ENCODE measurements at places on chromosomes 2 and 18.
A peak's percentile ranks its signal among the peaks of the same experiment; 100 is the strongest.

DNA sequence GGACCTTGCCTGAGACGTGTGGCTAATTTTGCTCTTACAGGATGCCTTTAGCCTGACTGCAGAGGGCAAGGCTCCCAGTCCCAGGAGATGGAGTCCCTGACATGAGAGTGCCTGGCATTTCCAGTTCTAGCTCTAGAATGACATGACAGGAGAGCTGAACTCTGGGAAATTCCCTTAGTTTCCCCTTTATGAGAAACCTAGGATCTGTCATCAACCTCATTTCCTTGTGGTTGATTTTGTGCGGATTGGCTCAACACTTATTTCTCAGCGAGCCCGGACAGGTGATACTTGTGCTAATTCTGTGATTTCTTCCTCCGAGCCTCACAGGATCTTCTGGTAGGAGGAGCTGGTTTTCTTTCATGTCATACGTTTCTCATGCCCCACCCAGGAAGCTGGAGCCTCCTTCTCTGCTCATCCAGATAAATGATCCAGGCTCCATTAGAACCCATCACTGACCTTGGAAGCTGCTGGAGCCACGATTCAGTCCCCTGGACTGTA lies at the start of gene IL36G:
Gene IL36G, plus strand, starts transcription at position 448 of the 498 bp plus-strand sequence. CDS start 633 bp downstream, outside the sequence.
- DNase-seq: peak; percentile 93

DNA sequence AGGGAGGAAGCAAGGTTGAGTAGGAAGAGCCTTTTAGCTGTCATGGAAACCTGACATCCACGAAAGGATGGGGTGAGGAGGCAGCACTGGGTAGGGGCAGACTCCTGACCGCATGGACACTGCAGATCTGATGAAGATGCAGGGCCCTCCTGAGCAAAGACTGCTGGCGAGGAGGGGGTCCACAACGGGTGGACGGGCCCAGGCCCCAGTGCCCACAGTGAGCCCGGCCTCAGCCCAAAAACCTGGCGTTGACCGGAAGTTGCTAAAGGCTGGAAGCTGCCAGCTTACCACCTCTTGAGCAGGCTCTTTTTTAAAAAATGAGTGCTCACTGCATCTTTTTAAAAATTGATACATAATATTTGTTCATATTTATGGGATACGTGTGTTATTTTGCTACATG lies 247.3 kb downstream of the SH3BP4 start:
- DNase-seq: no peak

DNA sequence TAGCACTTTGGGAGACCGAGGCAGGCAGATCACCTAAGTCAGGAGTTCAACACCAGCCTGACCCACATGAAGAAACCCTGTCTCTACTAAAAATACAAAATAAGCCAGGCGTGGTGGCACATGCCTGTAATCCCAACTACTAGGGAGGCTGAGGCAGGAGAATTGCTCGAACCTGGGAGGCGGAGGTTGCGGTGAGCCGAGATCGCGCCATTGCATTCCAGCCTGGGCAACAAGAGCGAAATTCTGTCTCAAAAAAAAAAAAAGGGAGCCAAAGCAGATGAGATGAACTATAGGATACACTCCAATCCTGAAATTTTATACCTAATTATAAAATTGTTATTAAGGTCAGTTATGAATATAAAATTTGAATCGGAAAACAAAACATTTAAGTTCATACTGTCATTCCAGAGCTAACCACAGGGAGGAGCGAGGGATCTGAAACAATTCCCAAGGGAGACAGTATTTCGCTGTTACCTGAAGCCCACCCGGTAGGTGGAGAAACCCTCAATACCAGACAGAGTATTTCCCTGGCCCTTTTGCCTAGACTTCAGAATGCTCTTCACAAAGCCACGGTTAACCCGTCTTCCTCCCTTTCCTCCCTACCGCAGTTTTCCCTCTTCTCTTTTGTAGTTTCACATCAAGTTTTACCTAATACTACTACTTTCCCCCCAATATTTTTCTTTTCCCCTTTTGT lies 1.4 kb downstream of the PPM1G start:
- DNase-seq: peak; percentile 68

DNA sequence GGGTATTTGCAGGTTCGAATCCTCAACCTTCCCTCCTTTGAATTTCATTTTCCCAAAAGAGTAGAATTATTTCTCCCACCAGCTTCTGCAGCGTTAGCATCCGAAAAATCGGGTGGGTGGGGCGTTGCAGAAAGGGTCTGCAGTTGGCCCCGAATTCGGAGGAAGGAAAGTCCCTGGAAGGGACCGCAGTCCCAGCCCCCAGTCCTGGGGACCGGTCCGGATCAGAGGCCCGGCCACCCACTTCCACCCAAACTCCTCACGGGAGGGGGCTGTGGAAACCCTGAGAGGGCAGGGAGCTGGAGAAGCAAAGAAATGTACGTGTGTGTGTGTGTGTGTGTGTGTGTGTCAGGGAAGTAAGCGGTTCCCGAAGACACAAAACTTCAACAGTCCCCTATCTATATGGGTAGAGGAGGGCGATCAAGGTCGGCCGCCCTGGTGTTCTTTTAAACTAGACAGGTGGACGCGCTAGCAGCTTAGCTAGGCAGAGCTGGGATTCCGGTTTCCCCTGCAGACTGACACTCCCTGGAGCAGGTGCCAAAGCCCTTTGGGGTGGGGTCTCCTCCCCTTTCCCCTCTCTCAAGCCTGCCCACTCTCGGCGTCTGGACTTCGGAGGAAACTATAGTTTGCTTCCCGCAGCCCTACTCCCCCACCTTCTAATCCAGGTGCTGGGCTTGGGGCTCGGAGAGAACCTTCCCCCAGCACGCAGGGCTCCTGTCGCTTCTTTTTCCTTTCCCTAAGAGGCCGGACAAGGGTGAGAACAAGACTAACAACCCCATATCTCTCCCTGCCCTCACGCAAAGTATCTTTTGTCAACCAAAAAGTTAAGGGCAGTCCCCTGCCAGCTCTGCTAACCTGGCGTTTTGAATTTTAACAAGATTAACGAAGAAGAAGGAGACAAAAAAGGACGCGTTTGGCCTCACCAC lies 4.8 kb upstream of the ONECUT2 start:
- no peak for DNase-seq

DNA sequence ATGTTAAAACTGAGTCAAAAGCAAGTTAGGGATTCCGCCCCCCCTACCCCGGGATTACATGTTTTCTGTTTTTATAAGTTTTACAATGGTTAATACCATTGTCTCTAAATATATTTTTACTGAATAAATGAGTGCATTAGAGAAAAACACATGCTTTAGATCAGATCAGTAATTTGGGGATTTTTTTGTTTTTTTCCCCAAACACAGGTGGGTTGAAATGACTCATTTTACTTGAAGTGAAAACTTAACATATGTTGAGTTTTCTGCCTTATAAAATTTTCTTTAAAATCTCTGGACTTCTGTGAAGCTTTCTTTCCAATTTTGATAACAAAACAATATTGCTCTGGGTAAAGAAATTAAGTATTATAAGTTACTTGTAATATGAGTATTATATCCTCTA lies 114.4 kb downstream of the AGPS start:
- DNase-seq: no peak

DNA sequence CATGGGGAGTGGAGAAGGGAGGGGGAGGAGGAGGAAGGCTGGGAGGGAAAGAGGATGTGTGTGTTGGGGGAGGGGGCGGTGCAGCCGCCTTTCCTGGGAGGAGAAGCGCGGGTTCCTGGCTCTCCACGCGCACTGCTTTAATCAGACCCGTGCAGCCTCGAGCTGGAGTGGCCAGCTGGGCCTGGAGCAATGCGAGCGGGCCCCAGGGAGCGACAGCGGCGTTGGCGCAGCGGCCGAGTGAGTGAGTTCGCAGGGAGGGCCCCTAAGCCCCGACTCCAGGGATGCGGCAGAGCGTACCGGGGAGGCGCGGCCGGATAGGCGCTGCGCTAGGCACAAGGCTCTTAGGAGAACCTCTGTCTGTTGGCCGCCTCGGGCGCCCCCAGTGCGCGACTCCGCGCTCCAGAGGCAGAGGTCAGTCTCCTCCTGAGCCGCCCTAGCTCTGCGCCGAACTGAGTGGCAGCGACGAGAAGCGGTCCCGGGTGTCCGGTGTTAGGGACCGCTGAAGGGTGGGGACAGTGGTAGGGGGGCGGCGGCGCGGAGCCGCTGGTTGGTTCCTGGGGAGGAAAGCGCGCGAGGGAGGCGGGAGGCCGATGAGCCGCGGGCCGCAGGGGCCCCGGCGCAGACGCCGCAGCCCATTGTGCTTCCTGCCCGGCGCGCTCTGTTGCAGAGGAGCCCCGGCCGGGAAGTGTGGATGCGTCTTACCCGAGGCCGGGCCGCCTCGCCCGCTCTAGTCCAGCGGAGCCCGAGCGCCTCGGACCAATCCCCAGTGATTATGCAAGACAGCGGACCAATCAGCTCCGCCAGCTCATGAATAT lies 455 bp upstream of the DLX1 start:
- peak; percentile 97 for DNase-seq

- no peak for DNase-seq
These were observed 160.9 kb upstream of the SMIM21 start for GRCh38 chr18:75588412-75588811.

All from epithelial cell of esophagus (primary cell).